Midbrain (tissue), 1 donor: ENCODE measurements at places on chromosomes 6 and 20.

DNA sequence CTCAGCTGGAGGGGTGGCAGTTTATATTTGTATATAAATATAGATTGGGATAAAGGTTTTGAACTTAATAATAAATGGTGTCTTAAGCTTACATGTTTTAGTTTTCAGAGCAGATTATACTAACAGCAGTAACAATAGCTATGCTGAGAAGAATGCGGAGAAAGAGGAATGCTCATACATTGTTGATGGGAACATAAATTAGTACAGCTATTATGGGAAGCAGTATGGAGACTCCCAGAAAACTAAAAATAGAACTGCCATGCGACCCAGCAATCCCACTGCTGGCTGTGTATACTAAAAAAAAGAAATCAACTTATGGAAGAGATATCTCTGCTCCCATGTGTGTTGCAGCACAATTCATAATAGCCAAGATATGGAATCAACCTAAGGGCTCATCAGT lies 127.9 kb downstream of the BCKDHB start:
- no peak for DNase-seq

DNA sequence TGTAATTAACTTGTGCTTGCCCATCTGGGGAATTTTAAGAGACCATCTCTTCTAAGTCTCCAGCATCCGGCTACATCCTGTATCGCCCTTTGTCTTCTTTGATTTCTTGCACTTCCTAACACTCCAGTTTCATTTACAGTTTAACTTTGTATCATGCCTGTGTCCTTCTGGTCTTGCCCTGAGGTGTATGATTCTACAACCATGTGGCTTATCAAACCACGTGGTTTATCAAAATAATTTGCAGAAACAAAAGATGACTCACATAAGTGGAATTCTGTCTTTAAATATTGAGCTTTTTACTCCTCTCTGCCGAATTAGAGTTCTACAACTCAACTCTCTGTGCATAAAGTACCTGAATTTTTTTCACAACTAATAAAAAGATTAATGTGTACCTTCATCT lies 580.7 kb downstream of the KIF16B start:
- no peak for DNase-seq

DNA sequence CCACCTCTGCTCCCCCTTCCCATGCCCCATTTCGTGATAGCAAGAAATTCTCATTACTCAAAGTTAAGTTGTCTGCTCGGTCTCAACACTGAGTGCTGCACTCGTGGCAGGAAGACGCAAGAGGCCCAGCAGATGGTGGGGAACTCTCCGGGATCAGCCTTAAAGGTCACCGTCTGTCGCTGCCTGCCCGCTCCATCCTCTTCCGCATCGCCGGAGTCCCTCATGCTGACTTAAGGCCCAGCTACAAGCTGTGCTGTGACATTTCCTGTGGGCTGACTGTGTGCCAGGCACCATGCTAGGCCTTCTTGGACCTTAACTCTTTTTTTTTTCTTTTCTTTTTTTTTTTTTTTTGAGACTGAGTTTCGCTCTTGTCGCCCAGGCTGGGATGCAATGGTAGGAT lies 17.8 kb downstream of the GRM4 start:
- DNase-seq: no peak

DNA sequence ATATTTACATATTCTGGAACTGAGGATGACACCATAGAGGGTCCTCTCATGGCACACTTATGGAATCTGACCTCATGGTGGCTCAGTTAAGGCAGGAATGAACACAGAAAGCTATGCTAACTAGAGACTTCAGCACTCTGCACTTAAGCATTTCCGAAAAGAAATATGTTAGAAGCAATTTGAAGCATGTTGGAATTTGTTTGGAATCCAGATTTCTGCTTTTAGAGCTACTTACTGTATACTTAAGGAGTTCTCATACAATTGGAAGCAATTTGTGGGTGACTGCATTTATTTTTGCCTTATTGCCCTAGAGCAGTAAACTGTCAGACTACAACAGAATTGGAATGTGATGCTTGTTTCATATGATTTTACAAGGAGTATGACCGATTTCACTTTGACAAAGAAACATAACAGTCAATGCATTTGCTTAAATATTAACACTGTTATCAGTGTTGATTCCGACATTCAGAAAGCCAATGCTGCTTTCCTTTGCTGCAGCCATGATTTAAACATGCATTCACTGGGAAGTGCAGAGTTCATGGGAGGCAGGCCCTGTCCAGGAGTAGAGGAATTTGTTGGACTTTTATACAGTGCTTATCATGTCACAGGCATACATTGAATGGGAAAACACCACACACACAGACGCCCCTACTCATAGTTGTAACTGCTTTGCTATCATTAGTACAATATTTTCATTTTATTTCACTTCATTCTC lies 244.4 kb downstream of the SAMD5 start:
- DNase-seq: no peak

DNA sequence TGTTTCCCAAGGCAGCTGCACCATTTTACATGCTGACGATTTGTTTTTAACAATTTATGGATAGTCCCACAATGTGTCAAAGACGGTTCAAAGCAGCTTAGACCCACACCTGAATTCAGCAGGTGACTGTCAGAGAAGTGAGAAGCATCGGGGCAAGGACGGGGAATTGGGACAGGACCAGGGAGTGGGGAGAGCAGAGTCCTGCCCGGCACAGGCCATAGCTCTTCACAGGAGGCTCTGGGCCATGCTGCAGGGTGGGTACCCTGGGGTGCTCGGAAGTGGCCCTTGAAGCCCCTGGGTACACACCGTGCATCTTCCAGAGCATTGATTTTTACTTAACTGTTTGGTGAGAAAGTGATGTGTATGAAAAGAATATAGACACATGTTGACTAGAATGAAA lies 33.2 kb upstream of the PHACTR3 start:
- DNase-seq: no peak

DNA sequence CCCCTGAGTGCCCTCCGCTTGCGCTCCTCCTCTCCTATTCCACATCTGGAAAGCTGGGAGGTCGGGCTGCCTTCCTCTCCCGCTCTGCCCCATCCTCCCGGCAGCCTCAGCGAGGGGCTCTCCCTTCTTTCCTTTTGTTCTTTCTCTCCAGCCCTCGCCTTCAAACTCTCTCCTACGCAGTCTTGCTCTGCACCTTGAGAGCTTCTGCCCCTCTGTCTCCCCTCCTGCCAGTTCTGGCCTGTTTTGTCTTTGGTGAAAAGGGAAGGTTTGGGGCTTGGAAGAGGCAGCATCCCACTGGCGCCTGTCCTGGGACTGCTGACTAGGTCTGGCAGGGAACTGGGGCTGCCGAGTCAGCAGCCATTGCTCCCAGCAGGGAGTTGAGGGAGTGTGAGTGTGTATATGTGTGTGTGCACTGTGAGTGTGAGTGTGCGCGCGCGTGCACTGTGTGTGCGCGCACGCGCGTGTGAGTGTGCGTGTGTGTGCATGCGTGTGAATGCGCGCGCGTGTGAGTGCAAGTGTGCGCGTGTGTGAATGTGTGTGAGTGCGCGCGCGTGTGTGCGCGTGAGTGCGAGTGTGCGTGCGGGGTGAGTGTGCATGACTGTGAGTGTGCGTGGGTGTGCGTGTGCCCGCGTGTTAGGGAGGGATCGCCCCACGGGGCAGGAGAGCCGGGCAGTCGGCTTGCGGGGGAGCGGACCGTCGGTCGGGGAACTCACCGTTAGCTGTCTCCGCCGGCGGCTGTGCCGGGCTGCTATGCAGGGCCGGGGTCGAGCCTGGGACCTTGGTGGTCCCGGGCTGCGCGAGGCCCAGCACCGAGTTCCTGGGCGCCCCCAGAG lies 523 bp downstream of the CPXM1 start:
- DNase-seq: no peak

GRCh38 chr6:106939848-106940247 lies 34.7 kb downstream of the CD24 start:
- no peak for DNase-seq

DNA sequence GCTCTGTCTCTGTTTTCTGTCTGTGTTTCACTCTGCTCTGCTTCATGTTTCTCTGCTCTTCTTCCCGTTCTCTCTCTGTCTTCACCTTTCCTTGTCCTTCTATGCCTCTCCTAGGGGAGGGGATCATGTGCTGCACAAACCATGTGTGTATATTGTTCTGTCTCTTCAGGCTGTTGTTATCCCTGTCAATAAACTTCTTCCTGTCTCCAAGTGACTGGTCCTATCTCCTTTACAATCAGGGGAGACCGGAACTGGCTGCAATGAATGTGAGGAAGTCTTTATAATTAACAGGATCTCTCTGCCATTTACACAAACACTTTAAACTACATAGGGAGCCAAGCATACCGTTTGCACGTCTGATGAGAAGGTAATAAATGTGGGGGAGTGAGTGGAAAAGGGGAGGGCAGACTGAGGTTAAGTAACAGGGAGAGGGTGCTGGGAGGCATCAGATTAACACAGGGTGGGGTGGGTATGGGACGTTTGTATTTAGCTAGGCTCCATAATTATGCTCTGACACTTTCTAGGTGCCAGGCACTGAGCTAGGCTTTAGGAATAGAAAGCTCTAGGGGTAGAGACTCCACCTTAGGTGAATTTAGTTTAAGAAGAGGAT lies 626.1 kb downstream of the DHX35 start:
- no peak for DNase-seq

- DNase-seq: no peak
Measured at GRCh38 chr6:75236630-75237029, 7.0 kb downstream of the COX7A2 start.

GRCh38 chr6:161128680-161129196 lies 137.2 kb downstream of the MAP3K4 start:
- DNase-seq: no peak

DNA sequence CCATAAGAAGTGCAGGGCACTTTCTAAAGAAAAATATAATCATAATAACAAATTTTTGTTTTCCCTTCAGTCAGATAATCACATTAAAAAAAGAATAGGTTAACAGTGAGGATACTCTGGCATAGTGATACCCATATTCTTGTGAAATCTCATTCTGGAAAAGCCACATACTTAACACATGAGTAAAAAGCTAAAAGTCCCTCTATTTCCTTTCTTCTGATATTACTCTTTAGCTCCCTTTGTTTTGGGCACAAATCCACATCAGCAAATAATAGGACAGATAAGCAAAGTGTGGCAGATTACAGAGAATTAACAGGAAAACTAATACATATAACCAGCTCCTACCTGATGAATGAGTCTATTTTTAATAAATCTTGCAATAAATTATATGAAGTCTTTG lies 15.8 kb downstream of the SHPRH start:
- DNase-seq: no peak
